ENCODE measurements at places on chromosomes 1 and 21. TPM values are rescaled to one million over a fixed set of nuclear protein-coding genes. Genes with fewer than 3 reads are reported as not detected.

GRCh38 chr1:118960567-118961136, 27.5 kb downstream of the TBX15 start:
- H3K4me3 ChIP-seq = no peak overlapping the region
- peaks cover 3% of the 10 kb centered on the region for H3K27me3 ChIP-seq
- DNase-seq = no peak

DNA sequence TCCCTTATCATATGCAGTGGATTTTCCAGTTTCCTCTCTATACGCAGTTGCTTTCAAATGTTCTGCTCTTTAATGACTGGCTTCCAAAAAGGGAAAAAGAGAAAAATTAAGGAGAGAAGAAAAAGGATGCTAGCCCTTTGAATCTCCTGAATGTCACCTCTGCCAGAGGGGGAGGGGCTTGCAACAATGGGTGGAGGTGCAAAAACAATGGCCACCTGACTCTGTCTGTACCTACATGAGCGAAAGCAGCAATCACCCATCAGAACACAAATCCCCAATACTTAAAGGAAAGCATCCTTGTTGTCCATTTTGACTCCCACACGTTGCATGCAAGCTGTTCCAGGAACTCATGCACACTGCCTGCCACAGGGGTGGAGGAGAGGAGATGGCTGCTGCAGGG, 61.2 kb downstream of the CCDC30 start:
- no peak overlapping the region for H3K27ac ChIP-seq
- peaks cover 21% of the 10 kb centered on the region for H3K36me3 ChIP-seq
- DNase-seq = no peak
- H3K4me1 ChIP-seq = peaks cover 12% of the 10 kb centered on the region

- H3K4me3 ChIP-seq = no peak overlapping the region
- no peaks in the 10 kb centered on the region for H3K36me3 ChIP-seq
- no peak for DNase-seq
- peaks cover 19% of the 10 kb centered on the region for H3K27me3 ChIP-seq
- peaks cover 2% of the 10 kb centered on the region for H3K4me1 ChIP-seq
Measured at GRCh38 chr1:229119161-229119560, 151.8 kb upstream of the RAB4A start.

DNA sequence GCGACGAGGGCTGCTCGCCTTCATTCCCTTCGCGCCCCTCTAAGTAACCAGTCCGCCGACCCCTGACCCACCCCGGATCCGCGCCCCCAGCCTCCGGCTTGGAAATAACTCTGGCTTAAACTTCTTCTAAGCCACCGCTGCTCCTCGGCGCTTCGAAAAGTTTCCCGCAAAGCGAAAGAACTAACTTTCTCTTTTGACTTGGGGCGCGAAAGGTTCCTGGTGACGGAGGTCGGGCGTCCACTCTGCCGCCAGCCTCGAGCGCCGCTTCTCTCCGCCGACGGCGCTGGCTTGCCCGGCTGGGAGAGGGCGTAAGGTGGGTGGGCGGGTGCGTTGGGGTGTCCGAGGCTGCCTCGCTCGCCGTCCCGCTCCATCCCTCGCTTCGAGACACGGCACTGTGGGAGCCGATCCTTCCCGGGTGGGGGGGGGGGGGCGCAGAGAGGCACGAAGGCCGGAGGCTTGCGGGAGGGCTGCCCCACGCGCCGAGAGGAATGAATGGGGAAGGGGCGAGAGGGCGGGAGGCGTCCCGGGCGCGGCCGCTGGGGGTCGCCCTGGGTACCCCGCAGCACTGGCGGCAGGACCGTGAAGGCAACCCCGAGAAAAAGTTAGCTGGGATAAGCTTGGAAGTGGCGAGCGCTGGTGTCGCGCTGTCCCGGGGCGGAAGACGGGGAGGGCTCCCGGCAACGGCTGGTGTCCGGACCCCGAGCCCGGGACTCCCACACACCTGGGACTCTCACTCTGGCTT, 569 bp downstream of the ATF3 start:
- peaks cover 57% of the 10 kb centered on the region for H3K4me1 ChIP-seq
- peaks cover 16% of the 10 kb centered on the region for H3K36me3 ChIP-seq
- peak overlapping the region; percentile 90 for H3K4me3 ChIP-seq
- peak overlapping the region; percentile 96 for H3K27ac ChIP-seq
- peaks cover 33% of the 10 kb centered on the region for H3K27me3 ChIP-seq

DNA sequence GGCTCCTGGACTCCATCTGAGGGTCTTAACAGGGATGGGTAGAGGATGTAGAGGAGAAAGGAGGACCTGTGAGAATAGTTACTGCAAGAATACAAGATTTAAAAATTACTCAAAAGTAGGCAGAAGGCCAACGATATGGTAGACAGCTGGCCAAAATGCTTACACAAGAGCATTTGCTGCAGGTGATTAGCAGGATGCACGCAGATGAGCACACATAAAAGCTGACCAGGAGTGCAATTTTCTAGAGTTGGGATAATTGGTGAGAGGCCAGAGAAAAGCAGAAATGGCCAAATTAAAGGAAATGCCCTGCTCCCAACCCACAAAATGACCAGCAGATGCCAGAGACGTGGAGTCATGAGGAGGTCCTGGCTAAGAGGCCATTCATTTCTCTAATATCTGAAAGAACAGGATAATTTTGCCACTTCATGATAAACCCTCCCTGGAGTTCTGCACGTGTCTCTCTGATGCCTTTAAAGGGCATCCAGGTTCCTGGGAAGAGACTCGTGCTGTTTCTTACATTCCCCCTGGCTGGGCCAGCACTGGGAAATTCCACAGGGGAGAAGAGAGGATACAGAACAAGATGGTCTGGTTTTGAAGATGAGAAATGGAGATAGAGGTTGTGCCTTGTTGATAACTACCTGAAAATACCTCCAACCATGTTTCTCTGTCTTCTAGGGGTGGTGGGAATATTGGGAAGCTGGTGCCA, 62.3 kb upstream of the KCNA3 start:
- H3K27ac ChIP-seq = no peak overlapping the region
- no peak overlapping the region for H3K4me3 ChIP-seq
- H3K4me1 ChIP-seq = no peaks in the 10 kb centered on the region
- no peak for DNase-seq

- no peaks in the 10 kb centered on the region for H3K4me1 ChIP-seq
- no peak overlapping the region for H3K27ac ChIP-seq
- no peaks in the 10 kb centered on the region for H3K27me3 ChIP-seq
- no peak overlapping the region for H3K4me3 ChIP-seq
- DNase-seq = no peak
- peaks cover 15% of the 10 kb centered on the region for H3K36me3 ChIP-seq
Measured at GRCh38 chr21:33451634-33452071, 28.1 kb downstream of the TMEM50B start.

GRCh38 chr1:160154790-160155189, 3.4 kb downstream of the ATP1A4 start:
- no peaks in the 10 kb centered on the region for H3K4me1 ChIP-seq
- peaks cover 34% of the 10 kb centered on the region for H3K27me3 ChIP-seq
- no peaks in the 10 kb centered on the region for H3K36me3 ChIP-seq
- H3K4me3 ChIP-seq = no peak overlapping the region
- no peak for DNase-seq

NEK7 gene
- 71.4 TPM for total RNA-seq
